ENCODE measurements at places on chromosomes 5 and 9.

DNA sequence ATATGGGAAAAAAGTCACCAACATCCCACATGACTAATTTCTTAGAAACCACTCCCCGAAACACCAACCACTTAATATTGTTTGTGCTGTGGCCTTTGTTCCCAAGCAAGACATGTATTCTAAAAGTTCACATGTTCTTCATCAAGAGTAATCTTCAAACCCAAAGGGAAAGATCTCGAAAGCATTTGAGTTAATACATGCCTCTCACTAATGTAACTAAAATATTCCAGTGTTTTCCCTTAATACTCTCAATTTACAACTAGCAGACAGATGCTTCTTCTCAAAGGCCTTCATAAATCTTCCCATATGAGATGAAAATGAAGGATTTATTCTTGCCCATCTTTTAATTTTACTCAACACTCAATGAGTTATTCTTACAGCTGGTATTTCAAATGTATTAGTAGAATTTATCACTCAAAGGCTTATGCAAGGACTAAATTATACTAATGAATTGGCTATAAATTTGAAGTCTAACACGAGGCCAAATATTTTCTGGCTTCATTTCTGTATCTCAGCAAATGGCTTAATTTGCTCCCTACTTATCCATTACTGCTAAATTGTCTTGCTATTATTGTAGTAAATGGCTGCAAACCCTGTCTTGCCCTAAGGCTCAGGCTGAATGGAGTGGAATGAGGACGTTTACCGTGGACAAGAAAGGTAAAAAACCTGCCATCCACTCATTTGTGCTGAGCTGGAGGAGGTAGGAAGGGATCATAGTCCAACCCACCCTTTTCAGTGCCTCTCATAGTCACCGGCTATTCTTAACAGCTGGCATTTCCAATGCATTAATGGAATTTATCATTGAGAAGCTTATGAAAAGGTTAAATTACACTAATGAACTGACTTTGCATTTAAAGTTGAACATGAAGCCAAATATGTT is 474.4 kb downstream of the RASEF start:
- DNase-seq = no peak

- DNase-seq = no peak
These were observed 25.7 kb downstream of the DPYSL3 start for GRCh38 chr5:147483961-147484707.

GRCh38 chr5:149684371-149684770 is 45.7 kb upstream of the PPARGC1B start:
- no peak for DNase-seq

DNA sequence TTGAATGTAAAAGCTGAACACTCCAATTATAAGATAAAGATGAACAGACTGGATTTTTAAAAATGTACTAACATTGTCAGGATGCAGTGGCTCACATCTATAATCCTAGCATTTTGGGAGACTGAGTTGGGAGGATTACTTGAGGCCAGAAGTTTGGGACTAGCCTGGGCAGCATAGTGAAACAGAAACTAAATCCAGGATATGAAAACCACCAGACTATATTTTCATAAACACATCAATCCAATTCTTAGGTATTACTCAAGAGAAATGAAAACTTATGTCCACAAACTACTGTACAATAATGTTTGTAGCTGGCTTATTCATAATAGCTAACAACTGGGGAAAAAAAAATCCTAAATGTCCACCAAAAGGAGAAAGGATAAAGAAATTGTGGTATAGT is 26.8 kb upstream of the NAA35 start:
- no peak for DNase-seq

DNA sequence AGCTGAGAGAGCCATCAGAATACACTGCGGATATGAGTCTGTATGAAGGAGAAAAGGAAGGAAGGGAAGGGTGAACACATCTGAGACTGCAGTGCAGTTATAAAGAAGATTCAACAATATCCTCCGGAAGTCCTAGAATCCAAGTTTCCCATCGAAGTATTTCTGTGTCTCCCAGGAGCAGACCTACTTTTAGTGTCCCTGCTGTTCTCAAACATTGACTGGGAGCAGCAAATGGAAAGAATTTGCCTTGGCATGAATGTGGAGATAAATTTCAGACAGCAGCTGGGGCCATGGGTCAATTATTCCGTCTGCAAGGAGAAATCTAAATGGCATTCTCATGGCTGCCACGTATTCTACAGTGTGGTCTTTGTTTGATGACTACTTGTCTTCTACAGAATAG is 478.1 kb upstream of the SMC2 start:
- no peak for DNase-seq
